CD4-positive, CD25-positive, alpha-beta regulatory T cell (primary cell): ENCODE measurements at places on chromosomes 6 and 20. TPM values are rescaled to one million over a fixed set of nuclear protein-coding genes. Genes with fewer than 3 reads are reported as not detected.
A peak's percentile ranks its signal among the peaks of the same experiment; 100 is the strongest.

SLC22A23 gene
- 0.71 TPM for polyA plus RNA-seq

HLA-DMB gene
- 36.9 TPM for polyA plus RNA-seq

NFYA gene
- polyA plus RNA-seq = 17.0 TPM

CDH4 gene
- polyA plus RNA-seq = 0.66 TPM

ID4 gene
- polyA plus RNA-seq = not detected

CALHM4 gene
- not detected for polyA plus RNA-seq

PSMA7 gene
- 512 TPM for polyA plus RNA-seq

CTSZ gene
- polyA plus RNA-seq = 3.2 TPM

GRCh38 chr6:21478883-21479539 lies 114.5 kb upstream of the SOX4 start:
- H3K4me3 ChIP-seq = no peak overlapping the region
- H3K27me3 ChIP-seq = peaks cover 6% of the 10 kb centered on the region
- H3K27ac ChIP-seq = no peak overlapping the region
- no peaks in the 10 kb centered on the region for H3K4me1 ChIP-seq

GRCh38 chr20:10992731-10993130 lies 318.9 kb upstream of the JAG1 start:
- no peak overlapping the region for H3K27ac ChIP-seq
- no peaks in the 10 kb centered on the region for H3K4me1 ChIP-seq
- no peaks in the 10 kb centered on the region for H3K36me3 ChIP-seq
- no peak for DNase-seq
- no peak overlapping the region for H3K4me3 ChIP-seq

DNA sequence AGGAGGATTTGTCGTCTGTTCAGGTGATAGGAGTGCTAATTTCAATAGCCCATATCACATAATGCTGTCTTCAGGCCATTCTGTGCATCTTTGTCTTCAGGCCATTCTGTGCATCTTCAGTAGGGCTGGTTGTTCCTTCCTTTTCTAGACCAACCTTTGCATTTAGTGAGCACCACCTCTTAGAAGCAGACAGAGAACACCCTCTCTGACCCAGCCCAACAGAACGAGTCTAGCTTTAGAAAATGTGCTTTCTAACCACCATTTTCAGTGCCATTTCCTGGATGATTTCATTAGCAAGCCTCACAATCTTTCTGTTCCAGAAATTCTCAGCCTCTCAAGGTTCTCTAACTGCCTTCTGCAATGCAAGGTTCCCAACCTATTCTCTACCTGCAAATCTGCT lies 215.3 kb upstream of the KCNQ5 start:
- no peaks in the 10 kb centered on the region for H3K36me3 ChIP-seq
- no peaks in the 10 kb centered on the region for H3K27me3 ChIP-seq
- H3K4me1 ChIP-seq = no peaks in the 10 kb centered on the region
- no peak for DNase-seq
- no peak overlapping the region for H3K4me3 ChIP-seq

DNA sequence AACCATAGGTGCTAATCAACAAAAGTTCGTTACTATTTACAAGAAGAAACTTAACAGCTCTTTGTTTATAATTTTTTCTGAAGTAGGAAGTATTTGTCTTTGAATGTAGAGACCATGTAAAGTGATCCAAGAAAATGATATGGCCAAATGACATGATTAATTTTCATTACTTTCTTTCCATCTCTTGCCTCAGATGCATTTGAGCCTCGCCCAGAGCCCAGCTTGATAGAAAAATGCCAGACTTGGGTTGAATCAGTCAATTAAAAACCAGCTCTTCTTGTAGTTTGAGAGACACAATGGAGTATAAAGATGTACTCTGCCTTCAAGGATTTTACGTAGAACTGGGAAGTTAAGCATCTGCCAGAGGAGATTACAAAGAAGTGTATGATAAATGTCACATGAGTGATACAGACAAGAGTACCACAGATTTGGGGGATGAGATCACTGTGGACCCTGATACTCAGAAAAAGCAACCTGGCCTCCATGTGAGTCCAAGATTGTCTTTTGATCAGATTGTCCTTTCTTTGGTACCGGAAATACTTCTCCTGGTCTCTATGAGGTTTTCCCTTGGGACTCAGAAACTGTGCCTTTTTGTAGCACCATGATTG lies 92.5 kb upstream of the SUPT3H start:
- H3K4me1 ChIP-seq = no peaks in the 10 kb centered on the region
- peaks cover 7% of the 10 kb centered on the region for H3K36me3 ChIP-seq
- no peak for DNase-seq
- H3K4me3 ChIP-seq = no peak overlapping the region
- no peaks in the 10 kb centered on the region for H3K27me3 ChIP-seq

GRCh38 chr6:46490425-46491200 lies 636 bp downstream of the RCAN2 start:
- no peak overlapping the region for H3K27ac ChIP-seq
- no peaks in the 10 kb centered on the region for H3K36me3 ChIP-seq
- peaks cover 42% of the 10 kb centered on the region for H3K27me3 ChIP-seq
- H3K4me1 ChIP-seq = peaks cover 8% of the 10 kb centered on the region
- no peak for DNase-seq
- no peak overlapping the region for H3K4me3 ChIP-seq

- no peak for DNase-seq
- no peaks in the 10 kb centered on the region for H3K36me3 ChIP-seq
- H3K27me3 ChIP-seq = no peaks in the 10 kb centered on the region
- no peaks in the 10 kb centered on the region for H3K4me1 ChIP-seq
These were observed 298.7 kb downstream of the TSHZ2 start for GRCh38 chr20:53270792-53271375.

DNA sequence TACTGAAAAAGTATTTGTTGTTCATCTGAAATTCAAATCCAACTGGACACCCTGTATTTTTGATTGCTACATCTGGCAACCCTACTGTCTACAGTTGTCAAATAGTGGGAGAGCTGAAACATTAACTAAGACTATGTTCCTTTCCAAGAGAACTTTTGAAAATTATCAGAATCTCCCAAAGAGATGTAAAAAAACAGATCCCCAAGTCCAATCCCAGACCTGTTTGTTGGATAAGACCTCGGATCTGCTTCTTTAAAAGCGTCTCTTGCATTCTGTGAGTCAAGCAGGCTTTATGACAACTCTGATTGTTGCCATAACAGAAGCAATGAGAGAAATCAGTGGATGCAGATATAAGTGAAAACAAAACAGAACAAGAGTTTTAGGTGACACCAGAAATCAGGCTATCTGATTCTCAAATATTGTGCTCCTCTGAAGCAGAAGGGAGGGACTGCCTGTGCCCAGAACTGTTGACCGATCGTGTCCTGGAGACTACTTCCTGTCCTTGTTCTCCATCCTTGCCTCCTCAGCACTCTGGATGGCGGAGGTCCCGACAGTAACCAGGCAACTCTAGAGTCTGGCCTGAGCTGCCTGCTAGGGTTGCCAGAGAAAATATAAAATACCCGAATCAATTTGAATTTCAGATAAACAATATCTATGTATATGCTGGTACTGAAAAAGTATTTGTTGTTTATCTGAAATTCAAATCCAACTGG lies 853.8 kb downstream of the MAFB start:
- no peaks in the 10 kb centered on the region for H3K27me3 ChIP-seq
- no peak for DNase-seq

- no peaks in the 10 kb centered on the region for H3K36me3 ChIP-seq
- peak; percentile 76 for DNase-seq
- peak overlapping the region; percentile 32 for H3K4me3 ChIP-seq
These were observed 28.0 kb upstream of the PTGIS start for GRCh38 chr20:49595811-49596561.

GRCh38 chr6:68468244-68468884 lies 166.7 kb upstream of the ADGRB3 start:
- H3K36me3 ChIP-seq = no peaks in the 10 kb centered on the region
- no peaks in the 10 kb centered on the region for H3K27me3 ChIP-seq
- no peak for DNase-seq
- H3K4me3 ChIP-seq = no peak overlapping the region
- no peak overlapping the region for H3K27ac ChIP-seq
- H3K4me1 ChIP-seq = no peaks in the 10 kb centered on the region

DNA sequence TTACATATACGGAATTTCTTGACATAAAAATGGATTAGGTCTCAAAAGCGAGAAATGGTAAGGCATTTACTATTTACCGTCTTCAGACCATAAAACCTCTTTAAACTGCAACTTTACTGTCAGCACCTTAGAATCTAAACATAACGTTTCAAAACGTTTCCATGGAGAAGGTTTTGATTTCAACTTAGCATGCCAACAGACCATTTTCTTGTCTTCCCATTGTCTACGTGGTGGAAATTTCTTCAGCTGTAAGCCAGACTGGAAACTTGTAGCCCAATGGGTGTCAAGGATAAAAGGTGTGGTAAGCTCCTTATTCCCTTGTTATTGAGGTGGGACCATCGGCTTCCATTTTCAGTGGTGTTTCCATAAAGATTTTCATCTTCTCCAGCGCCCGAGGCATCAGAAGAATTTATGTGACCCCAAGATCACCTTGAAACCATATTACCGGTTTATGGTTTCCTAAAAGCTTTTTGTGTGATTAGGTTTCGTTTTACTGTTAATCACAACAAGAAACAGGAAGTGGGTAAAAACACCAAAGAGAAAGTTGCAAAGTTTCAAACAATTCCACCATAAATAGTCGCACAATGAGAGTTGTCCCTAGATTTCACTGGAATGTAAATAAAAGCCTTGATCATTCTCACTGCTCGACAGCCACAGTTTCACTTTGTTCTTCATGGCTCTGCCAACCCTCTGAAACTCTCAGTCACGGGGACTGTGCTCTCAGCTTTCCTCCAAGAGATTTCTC lies 63.0 kb upstream of the CD2AP start:
- H3K4me3 ChIP-seq = peak overlapping the region; percentile 85
- no peak overlapping the region for H3K27ac ChIP-seq
- peaks cover 14% of the 10 kb centered on the region for H3K4me1 ChIP-seq
- DNase-seq = peak; percentile 42

DNA sequence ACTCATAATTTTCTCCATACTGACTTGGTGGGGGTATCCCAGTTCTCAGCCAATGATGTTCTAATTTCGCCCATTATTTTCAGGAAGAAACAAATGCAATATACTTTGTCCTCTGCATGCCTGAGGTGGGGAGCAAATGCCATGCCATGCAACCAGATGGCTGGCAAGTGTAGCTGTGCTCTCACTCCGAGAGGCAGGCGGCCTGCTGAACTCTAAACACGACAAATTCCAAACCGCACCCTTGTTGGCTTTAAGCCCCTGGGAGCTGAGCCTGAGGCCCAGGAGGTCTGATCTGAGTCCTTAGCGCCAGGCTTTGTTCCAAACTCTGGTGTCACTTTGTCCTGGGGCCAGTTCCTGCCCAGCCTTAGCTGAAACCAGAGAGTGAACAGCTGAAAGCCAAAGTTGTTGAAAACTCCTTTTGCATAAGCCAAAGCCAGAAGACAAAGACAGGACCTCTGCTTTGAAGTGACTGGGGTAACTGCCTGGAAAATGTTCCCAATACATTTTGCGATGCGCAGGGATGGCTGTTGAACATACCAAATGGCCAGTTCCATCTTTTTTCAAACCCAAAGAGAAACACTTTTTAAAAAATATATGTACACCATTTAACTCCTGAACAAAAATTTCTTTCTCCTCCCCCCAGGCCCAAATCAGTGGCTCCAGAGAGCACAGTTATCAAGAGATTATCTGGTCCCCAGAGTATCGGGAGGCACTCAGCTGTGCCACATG lies 46.2 kb downstream of the TTI1 start:
- no peak overlapping the region for H3K4me3 ChIP-seq
- H3K27ac ChIP-seq = no peak overlapping the region
- peaks cover 52% of the 10 kb centered on the region for H3K36me3 ChIP-seq

DNA sequence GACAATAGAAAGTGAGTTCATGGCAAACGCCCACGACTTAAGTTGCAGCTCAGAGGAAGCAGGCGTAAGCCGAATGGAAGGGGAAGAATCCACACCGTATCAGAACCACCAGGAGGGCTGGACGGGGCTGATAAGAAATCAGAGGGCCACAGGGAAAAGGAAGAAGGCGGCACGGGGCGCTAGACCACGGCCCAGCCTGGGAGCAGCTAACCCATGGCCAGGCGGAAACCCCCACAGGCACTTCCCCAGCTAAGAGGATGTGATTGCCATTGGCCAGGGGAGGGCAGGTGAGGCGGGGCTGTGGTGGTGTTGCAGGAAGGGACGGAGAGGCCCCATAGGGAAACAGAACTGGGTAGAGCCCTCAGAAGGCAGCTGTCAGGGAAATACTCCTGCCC lies 174.0 kb upstream of the AFDN start:
- H3K4me3 ChIP-seq = no peak overlapping the region

DNA sequence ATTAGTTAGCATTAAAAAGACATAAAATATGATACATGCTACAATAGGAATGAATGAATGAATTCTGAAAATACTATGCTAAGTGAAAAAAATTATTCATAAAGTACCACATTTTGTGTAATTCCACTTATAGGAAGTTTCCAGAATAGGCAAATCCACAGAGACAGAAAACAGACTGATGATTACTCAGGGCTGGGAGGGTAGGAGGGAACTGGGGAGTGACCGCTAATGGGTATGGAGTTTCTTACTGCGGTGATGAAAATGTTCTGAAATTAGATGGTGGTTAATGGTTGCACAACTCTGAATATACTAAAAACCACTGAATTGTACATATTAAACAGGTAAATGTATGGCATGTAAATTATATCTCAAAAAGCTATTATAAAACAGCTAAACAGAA lies 22.6 kb downstream of the FERMT1 start:
- no peak overlapping the region for H3K4me3 ChIP-seq
- DNase-seq = no peak
- H3K4me1 ChIP-seq = no peaks in the 10 kb centered on the region
- peaks cover 5% of the 10 kb centered on the region for H3K27me3 ChIP-seq
- H3K36me3 ChIP-seq = no peaks in the 10 kb centered on the region

DNA sequence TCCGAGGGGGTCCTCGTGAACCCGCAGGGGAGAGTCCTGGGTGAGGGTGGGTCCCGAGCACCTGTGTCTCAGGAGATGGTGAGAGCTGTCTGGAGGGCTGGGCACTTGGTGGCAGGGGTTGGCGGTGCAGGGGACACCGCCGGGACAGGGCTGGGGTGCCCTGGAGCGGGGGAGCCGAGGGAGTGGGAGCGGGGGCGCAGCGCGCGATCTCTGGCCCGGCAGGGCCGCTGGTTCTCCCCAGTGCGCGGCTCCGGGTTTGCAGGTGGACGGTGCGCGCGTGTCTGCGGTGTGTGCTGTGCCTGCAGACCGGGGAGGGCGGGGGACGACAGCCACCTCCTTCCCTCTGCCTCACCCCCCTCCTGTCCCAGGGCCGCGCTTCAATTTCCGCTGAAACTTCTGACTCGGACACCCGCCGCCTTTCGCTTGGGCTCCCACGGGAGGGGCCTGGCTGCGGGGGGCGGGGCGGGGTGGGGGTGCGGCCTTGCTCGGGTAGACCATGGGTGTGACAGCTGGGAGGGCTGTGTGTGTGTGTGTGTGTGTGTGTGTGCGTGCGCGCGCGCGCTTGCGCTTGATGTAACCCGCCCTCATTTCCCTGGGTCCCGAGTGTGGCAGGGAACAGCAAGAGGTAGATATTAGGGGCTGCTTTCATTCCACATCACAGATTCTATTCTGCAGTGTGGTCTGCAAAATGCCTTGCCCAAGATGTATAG lies 1.2 kb downstream of the TRIB3 start:
- peak overlapping the region; percentile 57 for H3K27ac ChIP-seq
- no peaks in the 10 kb centered on the region for H3K27me3 ChIP-seq
- H3K4me1 ChIP-seq = peaks cover 5% of the 10 kb centered on the region
- no peaks in the 10 kb centered on the region for H3K36me3 ChIP-seq

GRCh38 chr20:22909436-22909835 lies 125.7 kb upstream of the SSTR4 start:
- no peak overlapping the region for H3K4me3 ChIP-seq
- no peak for DNase-seq
- H3K36me3 ChIP-seq = no peaks in the 10 kb centered on the region
- H3K27me3 ChIP-seq = no peaks in the 10 kb centered on the region
- H3K4me1 ChIP-seq = no peaks in the 10 kb centered on the region
- H3K27ac ChIP-seq = no peak overlapping the region

- H3K4me3 ChIP-seq = no peak overlapping the region
- DNase-seq = no peak
- no peaks in the 10 kb centered on the region for H3K36me3 ChIP-seq
- no peaks in the 10 kb centered on the region for H3K27me3 ChIP-seq
- H3K27ac ChIP-seq = no peak overlapping the region
These were observed 164.7 kb downstream of the SCP2D1 start for GRCh38 chr20:18978311-18978710.
